ENCODE measurements at places on chromosomes 16 and 17. TPM values are rescaled to one million over a fixed set of nuclear protein-coding genes. Genes with fewer than 3 reads are reported as not detected.
A peak's percentile ranks its signal among the peaks of the same experiment; 100 is the strongest.

The ABCC11 gene
- total RNA-seq: 0.25 TPM

The TBC1D3C gene
- total RNA-seq: not detected

The TPSG1 gene
- total RNA-seq: not detected

The DHRS7C gene
- total RNA-seq: not detected

The YBX2 gene
- not detected for total RNA-seq

- peak overlapping the region; percentile 5 for H3K27ac ChIP-seq
- no peak overlapping the region for H3K4me3 ChIP-seq
- no peaks in the 10 kb centered on the region for H3K27me3 ChIP-seq
- peaks cover 20% of the 10 kb centered on the region for H3K36me3 ChIP-seq
- no peak for DNase-seq
Observed at GRCh38 chr17:17125136-17126084, 80.7 kb downstream of the PLD6 start.

- H3K4me3 ChIP-seq: no peak overlapping the region
- no peak for DNase-seq
- no peaks in the 10 kb centered on the region for H3K4me1 ChIP-seq
Observed at GRCh38 chr16:51166091-51166490, 15.0 kb upstream of the SALL1 start.

GRCh38 chr17:51275381-51275780, 15.0 kb downstream of the UTP18 start:
- DNase-seq: no peak
- no peaks in the 10 kb centered on the region for H3K4me1 ChIP-seq
- H3K27ac ChIP-seq: no peak overlapping the region
- no peak overlapping the region for H3K4me3 ChIP-seq
- no peaks in the 10 kb centered on the region for H3K27me3 ChIP-seq

DNA sequence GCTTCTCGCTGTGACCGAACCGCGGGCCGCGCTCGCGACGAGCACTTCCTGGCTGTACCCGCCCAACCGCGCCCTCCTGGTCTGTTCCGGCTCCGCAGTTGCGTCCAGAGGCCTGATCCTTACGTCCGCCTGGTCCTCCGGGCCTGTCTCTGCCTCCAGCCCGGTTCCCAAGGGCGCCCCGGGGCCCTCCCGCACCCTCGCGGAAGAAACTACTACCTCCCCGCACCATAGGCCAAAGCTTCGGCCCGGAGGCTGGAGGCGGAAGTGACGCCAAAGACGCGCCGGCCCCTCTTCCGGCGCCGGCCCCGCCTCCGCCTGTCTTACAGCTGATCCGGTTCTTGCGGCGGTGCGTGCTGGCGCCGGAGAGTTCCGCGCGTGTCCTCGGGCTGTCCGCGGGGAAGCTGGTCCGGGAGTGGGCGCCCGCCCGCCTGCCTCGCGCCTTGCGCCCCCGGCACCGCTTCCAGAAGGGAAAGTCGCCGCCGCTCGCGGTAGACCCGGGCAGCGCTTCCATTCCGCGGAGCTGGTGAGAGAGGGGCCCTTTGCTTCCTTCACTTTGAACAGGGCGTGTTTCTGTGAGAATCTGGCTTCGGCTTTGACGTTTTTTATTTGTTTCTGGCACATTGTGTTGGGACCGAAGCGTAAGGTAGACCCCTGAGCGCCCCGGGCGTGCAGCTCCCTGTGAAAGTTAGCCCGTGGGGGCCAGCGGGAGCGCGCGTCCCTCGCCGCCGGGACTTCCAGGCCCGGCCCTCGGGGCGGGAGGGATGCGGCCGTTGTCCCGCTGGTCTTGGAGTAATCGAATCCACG, at the start of gene ZNF778:
TSS of gene ZNF778 (plus strand) at position 316 of the 804 bp plus-strand sequence. CDS start 3,425 bp downstream, outside the sequence.
- H3K27ac ChIP-seq: peak within 1 kb of the TSS; percentile 95
- peak within 1 kb of the TSS; percentile 24 for H3K4me3 ChIP-seq
- peak; percentile 84 for DNase-seq
- H3K27me3 ChIP-seq: no peaks in the 10 kb centered on the region
- H3K36me3 ChIP-seq: no peaks in the 10 kb centered on the region
- H3K4me1 ChIP-seq: peaks cover 29% of the 10 kb centered on the region

- no peak overlapping the region for H3K27ac ChIP-seq
- H3K4me3 ChIP-seq: no peak overlapping the region
- no peaks in the 10 kb centered on the region for H3K27me3 ChIP-seq
- H3K4me1 ChIP-seq: no peaks in the 10 kb centered on the region
- no peaks in the 10 kb centered on the region for H3K36me3 ChIP-seq
- DNase-seq: no peak
Observed at GRCh38 chr17:42441371-42442195, 17.1 kb upstream of the ATP6V0A1 start.

GRCh38 chr17:17402558-17402957, 74.2 kb upstream of the MED9 start:
- H3K27ac ChIP-seq: no peak overlapping the region
- no peaks in the 10 kb centered on the region for H3K36me3 ChIP-seq
- no peak overlapping the region for H3K4me3 ChIP-seq
- no peak for DNase-seq
- H3K27me3 ChIP-seq: no peaks in the 10 kb centered on the region

- H3K36me3 ChIP-seq: no peaks in the 10 kb centered on the region
- H3K27me3 ChIP-seq: no peaks in the 10 kb centered on the region
- peak overlapping the region; percentile 95 for H3K27ac ChIP-seq
- H3K4me3 ChIP-seq: no peak overlapping the region
Observed at GRCh38 chr17:77319211-77320043, 178.7 kb downstream of the SEC14L1 start.

- H3K36me3 ChIP-seq: no peaks in the 10 kb centered on the region
- no peak overlapping the region for H3K27ac ChIP-seq
- H3K4me3 ChIP-seq: no peak overlapping the region
Observed at GRCh38 chr16:78407191-78407590, 307.7 kb downstream of the WWOX start.

DNA sequence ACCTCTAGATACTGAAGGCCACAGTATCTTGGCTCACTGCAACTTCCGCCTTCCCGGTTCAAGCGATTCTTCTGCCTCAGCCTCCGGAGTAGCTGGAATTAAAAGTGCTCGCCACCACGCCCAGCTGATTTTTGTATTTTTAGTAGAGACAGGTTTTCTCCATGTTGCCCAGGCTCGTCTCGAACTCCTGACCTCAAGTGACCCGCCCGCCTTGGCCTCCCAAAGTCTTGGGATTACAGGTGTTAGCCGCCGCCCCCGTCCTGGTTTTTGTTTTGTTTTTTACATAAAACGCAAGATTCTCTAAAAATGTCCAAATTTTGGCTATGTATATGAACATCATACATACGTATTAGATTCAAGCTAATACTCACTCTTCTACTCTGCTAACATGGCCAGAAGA, 2.0 kb upstream of the GGNBP2 start:
- no peaks in the 10 kb centered on the region for H3K27me3 ChIP-seq
- H3K36me3 ChIP-seq: no peaks in the 10 kb centered on the region
- H3K4me3 ChIP-seq: no peak overlapping the region
- peaks cover 25% of the 10 kb centered on the region for H3K4me1 ChIP-seq

DNA sequence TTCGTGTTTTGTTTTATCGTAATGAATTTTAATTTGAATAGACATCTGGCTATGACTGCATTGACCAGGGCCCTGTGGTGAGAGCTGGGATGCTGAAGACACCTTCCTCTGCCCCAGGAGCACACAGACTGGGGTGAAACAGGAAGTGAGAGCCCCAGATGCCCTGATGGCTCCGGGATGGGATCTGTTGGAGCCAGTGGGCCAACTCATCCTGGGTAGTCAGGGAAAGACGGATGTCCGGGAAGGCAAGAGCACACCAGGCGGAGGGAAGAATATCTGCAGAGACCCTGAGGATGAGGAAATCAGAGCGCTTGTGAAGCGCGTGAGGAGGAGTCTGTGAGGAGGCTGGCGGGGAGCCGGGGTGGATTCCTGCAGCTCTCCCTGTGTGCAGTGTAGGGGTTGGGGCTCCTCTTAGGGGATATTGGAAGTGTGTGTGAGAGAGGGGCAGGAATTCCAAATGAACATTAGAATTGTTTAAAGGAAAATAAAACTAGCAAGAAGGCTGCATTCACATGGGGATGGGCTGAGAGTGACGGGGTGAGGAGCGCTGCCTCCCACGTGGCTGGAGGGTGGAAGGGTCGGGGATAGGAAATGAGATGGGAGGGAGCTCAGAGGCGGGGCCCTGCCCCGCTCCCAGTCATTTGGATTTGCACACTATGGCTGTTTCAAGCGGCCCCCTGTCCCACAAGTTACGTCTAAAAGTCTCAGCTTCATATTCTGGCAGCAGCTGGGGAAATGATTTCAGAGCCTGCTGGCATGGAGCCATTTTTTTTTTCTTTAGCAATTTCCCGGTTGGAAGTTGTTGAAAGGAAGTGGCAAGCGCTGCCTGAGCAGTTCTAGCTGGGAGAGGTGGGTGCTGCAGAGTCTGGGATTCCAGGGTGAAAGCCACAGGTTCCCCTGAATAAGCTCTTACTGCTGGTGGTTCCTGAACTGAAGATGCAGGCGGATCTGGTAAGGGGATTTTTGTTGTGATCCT, 71.2 kb upstream of the LGALS9 start:
- no peaks in the 10 kb centered on the region for H3K27me3 ChIP-seq
- no peaks in the 10 kb centered on the region for H3K36me3 ChIP-seq

GRCh38 chr16:19666477-19666876, 51.5 kb downstream of the KNOP1 start:
- no peaks in the 10 kb centered on the region for H3K4me1 ChIP-seq
- H3K4me3 ChIP-seq: no peak overlapping the region
- H3K36me3 ChIP-seq: peaks cover 24% of the 10 kb centered on the region
- no peak overlapping the region for H3K27ac ChIP-seq
- DNase-seq: no peak
- no peaks in the 10 kb centered on the region for H3K27me3 ChIP-seq

DNA sequence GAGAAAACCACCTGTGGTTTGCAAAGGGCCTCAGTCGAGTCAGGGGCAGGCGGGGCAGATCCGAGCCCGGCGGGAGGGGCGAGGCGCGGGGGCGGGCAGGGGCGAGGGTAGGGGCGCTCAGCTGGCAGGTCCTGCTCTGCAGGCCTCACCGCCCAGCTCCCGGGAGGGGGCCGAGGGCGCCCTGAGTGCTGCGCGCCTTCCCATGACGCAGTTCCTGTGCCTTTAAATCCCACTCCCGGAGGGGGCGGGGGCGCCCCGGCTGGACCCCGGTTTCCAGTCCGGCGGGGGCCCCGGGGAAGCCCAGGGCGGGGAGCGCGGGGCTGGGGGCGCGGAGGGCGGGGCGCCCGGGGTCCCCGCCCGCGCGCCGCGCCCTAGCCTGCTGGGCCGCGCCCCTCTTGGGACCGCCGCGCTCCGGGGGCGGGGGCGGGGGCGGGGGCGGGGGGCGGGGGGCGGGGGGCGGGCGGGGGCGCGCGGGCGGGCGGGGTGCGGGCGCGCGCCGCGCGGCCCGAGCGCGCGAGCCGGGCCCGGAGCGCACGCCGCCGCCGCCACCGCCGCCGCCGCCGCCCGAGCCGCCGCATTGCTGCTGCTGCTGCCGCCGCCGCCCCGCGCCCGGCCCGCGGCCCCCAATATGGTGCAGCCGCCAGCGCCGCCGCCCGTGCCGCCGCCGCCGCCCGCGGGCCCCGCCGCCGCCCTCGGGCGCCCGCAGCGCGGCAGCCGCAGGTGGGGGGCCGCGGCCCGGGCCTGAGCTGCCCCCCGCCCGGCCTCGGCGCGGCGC, at the start of gene JPH3:
TSS of gene JPH3 (plus strand) at position 508 of the 775 bp plus-strand sequence. CDS start 639 bp downstream, outside the sequence.
- H3K27ac ChIP-seq: no peak within 1 kb of the TSS
- H3K4me3 ChIP-seq: no peak within 1 kb of the TSS
- no peak for DNase-seq
- no peaks in the 10 kb centered on the region for H3K4me1 ChIP-seq
- no peaks in the 10 kb centered on the region for H3K36me3 ChIP-seq
- H3K27me3 ChIP-seq: peaks cover 69% of the 10 kb centered on the region

DNA sequence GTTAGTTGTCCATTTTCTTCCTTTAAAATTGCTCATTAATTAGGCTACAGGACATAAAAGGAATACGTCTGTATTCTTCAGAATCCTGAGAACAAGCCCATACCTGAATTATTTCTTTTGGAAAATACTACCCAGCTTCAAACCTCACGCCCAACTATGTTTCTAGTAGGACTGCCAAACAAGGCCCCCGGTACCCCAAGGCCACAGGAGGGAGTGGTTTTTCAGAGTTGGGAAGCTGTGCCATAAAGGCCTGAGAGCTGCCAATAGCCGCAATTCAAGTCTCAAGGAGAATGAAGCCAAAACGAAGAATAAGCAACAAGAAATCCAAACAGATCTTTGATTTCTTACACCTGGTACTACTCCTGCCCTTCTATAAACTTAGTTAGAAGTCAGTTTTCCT, 48.3 kb downstream of the UBE2G1 start:
- no peak overlapping the region for H3K4me3 ChIP-seq
- peak; percentile 50 for DNase-seq
- no peak overlapping the region for H3K27ac ChIP-seq
- H3K4me1 ChIP-seq: peaks cover 42% of the 10 kb centered on the region
- no peaks in the 10 kb centered on the region for H3K27me3 ChIP-seq

- H3K27ac ChIP-seq: no peak overlapping the region
- no peaks in the 10 kb centered on the region for H3K27me3 ChIP-seq
- no peak overlapping the region for H3K4me3 ChIP-seq
- DNase-seq: no peak
Observed at GRCh38 chr17:63381101-63381729, 64.9 kb downstream of the CYB561 start.

DNA sequence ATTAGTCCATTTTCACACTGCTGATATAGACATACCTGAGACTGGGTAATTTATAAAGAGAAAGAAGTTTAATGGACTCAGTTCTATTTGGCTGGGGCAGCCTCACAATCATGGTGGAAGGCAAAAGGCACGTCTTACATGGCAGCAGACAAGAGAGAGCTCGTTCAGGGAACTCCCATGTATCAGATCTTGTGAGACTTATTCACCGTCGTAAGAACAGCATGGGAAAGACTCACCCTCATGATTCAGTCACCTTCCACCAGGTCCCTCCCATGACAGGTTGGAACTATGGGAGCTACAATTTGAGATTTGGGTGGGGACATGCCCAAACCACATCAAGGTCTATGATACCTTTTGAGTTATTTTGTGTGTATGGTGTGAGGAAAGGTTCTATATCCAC, 66.9 kb downstream of the METRNL start:
- H3K27ac ChIP-seq: no peak overlapping the region
- no peak for DNase-seq
- H3K36me3 ChIP-seq: no peaks in the 10 kb centered on the region
- no peak overlapping the region for H3K4me3 ChIP-seq

DNA sequence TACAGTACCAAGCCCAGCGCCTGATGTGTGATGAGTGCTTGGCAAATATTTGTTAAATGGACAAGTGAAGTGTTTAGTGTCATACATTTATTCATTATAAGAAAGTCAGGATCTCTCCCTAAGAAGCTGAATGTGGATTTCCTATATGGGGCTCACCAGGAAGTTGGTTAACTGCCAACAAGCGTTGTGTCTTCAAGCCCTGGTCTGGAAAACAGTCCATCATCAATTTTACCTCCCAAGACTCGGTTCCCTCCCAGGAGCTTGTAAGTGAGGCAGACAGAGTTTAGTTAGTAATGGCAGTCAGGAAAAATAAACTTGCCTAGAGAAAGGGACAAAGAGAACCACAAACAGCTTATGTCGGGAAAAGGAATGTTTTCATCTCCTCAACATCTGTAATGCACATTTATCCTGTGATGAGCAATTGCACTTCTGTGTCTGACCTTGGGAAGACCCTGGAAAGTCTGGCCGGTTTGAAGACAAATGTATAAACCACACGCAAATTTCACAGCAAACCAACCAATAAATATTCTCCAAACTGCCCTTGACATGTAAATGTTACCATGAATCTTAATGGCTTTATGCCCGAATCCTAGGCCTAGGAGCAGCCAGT, 28.3 kb downstream of the C16orf95 start:
- no peaks in the 10 kb centered on the region for H3K27me3 ChIP-seq
- H3K27ac ChIP-seq: no peak overlapping the region
- H3K4me3 ChIP-seq: no peak overlapping the region
- DNase-seq: no peak
- no peaks in the 10 kb centered on the region for H3K4me1 ChIP-seq
- no peaks in the 10 kb centered on the region for H3K36me3 ChIP-seq

- no peak overlapping the region for H3K27ac ChIP-seq
- no peaks in the 10 kb centered on the region for H3K36me3 ChIP-seq
- no peaks in the 10 kb centered on the region for H3K27me3 ChIP-seq
- H3K4me1 ChIP-seq: peaks cover 5% of the 10 kb centered on the region
- peak; percentile 78 for DNase-seq
Observed at GRCh38 chr17:63956296-63956920, 16.3 kb downstream of the SCN4A start.

All from adrenal gland (tissue), 19 donors.